Hepatocyte (in vitro differentiated cells): ENCODE measurements at places on chromosomes 5 and 9. TPM values are rescaled to one million over a fixed set of nuclear protein-coding genes. Genes with fewer than 3 reads are reported as not detected.

DNA sequence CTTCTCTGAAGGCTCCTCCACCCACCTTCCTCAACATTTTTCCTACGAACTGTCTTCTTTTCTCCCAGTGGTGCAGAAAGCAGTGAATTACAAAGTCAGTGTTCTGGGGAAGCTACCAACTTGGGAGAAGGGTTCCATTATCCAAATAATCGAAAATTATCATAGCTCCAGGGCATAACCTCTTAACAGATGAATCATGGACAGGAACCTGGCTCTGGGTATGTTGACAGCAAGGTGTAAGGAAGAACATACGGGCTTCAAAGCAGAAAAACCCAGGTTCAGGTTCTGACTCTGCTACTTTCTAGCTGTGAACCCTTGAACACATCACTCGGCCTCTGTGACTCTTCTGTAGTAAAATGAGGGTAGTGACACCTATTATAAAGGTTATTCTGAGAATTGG is 351.3 kb downstream of the ENC1 start:
- no peaks in the 10 kb centered on the region for H3K36me3 ChIP-seq
- H3K4me3 ChIP-seq, result no peak overlapping the region
- H3K4me1 ChIP-seq, result no peaks in the 10 kb centered on the region

DNA sequence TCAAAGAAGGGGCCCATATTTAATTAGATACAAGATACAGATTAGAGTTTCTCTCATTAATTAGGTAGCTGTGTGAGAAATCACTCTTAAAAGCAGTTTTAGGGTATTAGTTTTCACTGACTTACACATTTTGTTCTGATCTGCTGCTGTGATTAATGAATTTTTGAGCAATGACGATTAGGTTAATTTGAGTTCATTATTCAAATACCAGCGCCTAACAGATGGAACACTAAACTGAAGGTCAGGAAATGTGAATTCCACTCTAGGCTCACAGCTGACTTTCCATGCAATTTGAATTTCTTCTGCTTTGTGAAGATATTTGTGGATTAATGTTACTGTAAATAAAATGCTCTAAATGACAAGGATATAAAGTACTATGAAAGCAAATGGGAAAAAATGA is 380.6 kb downstream of the ADGRV1 start:
- H3K27ac ChIP-seq, result peak overlapping the region; percentile 77
- H3K27me3 ChIP-seq, result no peaks in the 10 kb centered on the region
- H3K4me1 ChIP-seq, result peaks cover 19% of the 10 kb centered on the region

DNA sequence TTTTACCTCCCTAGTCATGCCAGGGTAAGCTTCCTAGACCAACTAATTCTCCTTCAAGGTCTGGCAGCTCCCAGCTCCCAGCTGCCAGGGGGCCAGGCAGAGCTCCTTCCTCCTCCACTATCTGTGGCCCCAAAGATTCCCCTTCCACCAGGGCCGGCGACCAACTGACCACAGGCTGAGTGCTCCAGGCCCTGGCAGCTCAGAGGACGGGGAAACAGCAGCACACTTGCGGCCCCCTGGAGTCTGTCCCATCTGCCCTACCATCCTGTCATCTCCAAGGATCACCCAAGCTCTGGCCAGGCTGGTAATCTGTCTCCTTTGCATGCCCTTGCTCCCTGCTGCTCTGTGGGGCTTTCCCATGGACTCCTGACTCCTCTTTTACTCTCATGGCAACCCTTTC is 31.2 kb upstream of the BASP1 start:
- H3K4me1 ChIP-seq, result peaks cover 11% of the 10 kb centered on the region
- DNase-seq, result no peak
- H3K36me3 ChIP-seq, result no peaks in the 10 kb centered on the region
- H3K27ac ChIP-seq, result peak overlapping the region; percentile 64

- H3K36me3 ChIP-seq, result no peaks in the 10 kb centered on the region
- no peak overlapping the region for H3K4me3 ChIP-seq
- DNase-seq, result peak; percentile 45
- H3K27me3 ChIP-seq, result no peaks in the 10 kb centered on the region
- H3K27ac ChIP-seq, result no peak overlapping the region
These were observed 18.5 kb downstream of the AGTPBP1 start for GRCh38 chr9:85723215-85723614.

DNA sequence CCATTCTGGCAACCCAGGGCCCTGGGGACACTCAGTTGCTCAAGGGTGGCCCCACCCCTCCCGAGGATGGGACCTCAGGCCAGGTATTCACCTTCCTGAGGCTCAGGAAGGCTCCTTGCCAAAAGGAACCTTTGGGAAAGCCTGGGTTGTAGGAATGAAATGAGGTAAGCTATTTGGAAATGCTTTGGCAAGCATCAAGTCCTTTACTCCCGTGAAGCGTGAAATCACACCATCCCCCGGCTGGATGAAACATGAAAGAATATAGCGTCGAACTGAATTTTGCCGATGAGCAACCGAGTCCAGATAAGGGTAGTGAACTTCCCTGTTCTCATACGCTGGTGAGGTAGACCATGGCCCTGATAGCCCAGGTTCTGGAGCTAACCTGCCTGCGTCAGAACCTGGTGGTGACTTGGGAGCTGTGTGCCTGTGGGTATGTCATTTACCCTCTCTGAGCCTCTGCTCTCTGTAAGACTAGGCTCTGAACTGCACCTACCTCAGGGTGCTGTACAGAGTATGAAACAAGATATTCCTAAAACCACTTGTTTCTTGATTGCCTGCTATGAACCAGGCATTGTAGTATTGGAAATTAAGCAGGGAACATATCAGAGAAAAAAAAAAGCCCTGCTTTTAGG is 105.3 kb upstream of the BOD1 start:
- DNase-seq, result no peak
- H3K4me3 ChIP-seq, result no peak overlapping the region

- no peaks in the 10 kb centered on the region for H3K36me3 ChIP-seq
- H3K4me1 ChIP-seq, result peaks cover 7% of the 10 kb centered on the region
- H3K27ac ChIP-seq, result no peak overlapping the region
- H3K27me3 ChIP-seq, result no peaks in the 10 kb centered on the region
- peak; percentile 39 for DNase-seq
These were observed 16.7 kb downstream of the FGD3 start for GRCh38 chr9:92963831-92964606.

TMOD1 gene
- total RNA-seq, result 0.32 and 0.47 TPM in 2 replicates

TLE4 gene
- 35.4 and 38.4 TPM in 2 replicates for total RNA-seq
